ENCODE measurements at places on chromosomes 7 and 10. TPM values are rescaled to one million over a fixed set of nuclear protein-coding genes. Genes with fewer than 3 reads are reported as not detected.

DNA sequence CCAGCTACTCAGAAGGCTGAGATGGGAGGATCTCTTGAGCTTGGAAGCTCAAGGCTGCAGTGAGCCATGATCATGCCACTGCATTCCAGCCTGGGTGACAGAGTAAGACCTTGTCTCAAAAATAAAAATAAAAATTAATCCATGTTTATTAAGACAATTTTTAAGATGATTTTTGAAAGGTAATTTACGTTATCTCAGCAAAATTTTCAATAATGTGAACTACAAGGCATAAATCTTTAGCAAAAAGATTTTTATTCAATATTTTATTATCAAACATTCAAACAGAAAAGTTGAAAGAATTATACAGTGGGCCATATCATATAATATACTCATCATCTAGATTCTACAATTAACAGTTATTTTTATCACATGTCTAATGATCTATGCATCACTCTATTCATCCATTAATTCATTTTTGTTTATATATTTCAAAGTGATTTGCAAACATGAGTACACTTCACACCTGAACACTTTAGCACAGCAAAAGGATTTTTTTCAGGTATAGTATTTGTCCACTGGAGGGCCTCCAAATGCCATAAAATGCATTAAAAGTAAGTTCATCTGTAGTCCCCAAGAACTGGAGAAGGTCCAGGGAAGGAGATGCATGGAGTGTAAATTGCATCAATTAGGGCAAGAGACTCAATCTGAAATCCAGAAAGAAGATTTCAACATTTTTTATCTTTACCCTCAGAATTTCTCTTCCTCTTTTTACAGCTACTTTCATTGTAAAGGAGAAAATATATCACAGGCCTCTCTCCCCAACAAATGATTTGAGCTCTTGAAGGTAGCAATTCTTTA, 38.6 kb upstream of the RSBN1L start:
- no peak overlapping the region for H3K27ac ChIP-seq
- no peak for DNase-seq
- H3K27me3 ChIP-seq = no peaks in the 10 kb centered on the region
- H3K36me3 ChIP-seq = peaks cover 3% of the 10 kb centered on the region
- H3K4me1 ChIP-seq = no peaks in the 10 kb centered on the region
- no peak overlapping the region for H3K4me3 ChIP-seq

DNA sequence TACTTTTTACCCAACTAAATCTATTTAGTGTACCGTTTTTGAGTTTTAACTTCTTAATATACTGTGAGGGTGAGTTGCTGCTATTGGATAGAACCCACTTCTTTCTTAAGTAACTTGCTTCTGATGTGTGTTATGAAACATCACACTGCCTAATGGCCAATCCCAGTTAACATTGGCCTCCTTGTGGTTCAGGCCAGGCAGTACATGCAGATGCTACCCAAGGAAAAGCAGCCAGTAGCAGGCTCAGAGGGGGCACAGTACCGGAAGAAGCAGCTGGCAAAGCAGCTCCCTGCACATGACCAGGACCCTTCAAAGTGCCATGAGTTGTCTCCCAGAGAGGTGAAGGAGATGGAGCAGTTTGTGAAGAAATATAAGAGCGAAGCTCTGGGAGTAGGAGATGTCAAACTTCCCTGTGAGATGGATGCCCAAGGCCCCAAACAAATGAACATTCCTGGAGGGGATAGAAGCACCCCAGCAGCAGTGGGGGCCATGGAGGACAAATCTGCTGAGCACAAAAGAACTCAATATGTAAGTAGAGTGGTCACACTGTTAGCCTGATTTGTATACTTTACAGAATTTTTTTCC, 39.7 kb downstream of the TES start:
- no peak for DNase-seq
- peaks cover 42% of the 10 kb centered on the region for H3K36me3 ChIP-seq
- H3K4me1 ChIP-seq = no peaks in the 10 kb centered on the region
- H3K4me3 ChIP-seq = no peak overlapping the region
- H3K27me3 ChIP-seq = no peaks in the 10 kb centered on the region
- no peak overlapping the region for H3K27ac ChIP-seq

DNA sequence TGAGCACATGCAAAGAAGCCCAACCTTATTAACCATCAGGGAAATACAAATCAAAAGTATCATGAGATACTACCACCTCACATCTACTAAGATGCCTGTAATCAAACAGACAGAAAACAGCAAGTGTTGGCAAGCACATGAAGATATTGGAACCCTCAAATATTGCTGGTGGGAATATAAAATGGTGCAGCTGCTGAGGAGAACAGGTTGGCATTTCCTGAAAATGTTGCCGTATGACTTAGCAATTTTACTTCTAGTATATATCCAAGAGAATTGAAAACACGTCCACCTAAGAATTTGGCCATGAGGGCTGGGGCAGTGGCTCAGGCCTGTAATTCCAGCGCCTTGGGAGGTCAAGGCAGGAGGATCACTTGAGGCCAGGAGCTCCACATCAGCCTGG, 39.4 kb upstream of the TNRC18 start:
- H3K4me1 ChIP-seq = no peaks in the 10 kb centered on the region
- DNase-seq = no peak
- H3K27me3 ChIP-seq = no peaks in the 10 kb centered on the region
- H3K36me3 ChIP-seq = no peaks in the 10 kb centered on the region
- H3K4me3 ChIP-seq = no peak overlapping the region

GRCh38 chr10:11318826-11319598, 292.4 kb downstream of the USP6NL start:
- H3K4me1 ChIP-seq = no peaks in the 10 kb centered on the region
- H3K36me3 ChIP-seq = peaks cover 5% of the 10 kb centered on the region
- no peak for DNase-seq
- no peak overlapping the region for H3K4me3 ChIP-seq
- no peak overlapping the region for H3K27ac ChIP-seq

GIMAP2 gene
- 4.9 TPM for total RNA-seq

Measured in heart left ventricle (tissue), 16 donors.